ENCODE measurements at places on chromosomes 3 and 15.

- no peak for DNase-seq
Measured at GRCh38 chr3:178090899-178091298, 445.3 kb upstream of the KCNMB2 start.

- DNase-seq = no peak
Measured at GRCh38 chr15:72774696-72775383, 8.7 kb downstream of the ADPGK start.

GRCh38 chr15:44435893-44436667 lies 8.7 kb downstream of the CTDSPL2 start:
- no peak for DNase-seq

GRCh38 chr3:128805772-128806171 lies 73.6 kb upstream of the ACAD9 start:
- no peak for DNase-seq

GRCh38 chr15:29566914-29567313 lies 255.4 kb downstream of the TJP1 start:
- no peak for DNase-seq

- DNase-seq = no peak
Measured at GRCh38 chr15:74725225-74725774, at the start of gene CYP1A1. Gene CYP1A1, minus strand, starts transcription at chr15:74725528. Its CDS starts 2,431 bp downstream, at chr15:74723097.

DNA sequence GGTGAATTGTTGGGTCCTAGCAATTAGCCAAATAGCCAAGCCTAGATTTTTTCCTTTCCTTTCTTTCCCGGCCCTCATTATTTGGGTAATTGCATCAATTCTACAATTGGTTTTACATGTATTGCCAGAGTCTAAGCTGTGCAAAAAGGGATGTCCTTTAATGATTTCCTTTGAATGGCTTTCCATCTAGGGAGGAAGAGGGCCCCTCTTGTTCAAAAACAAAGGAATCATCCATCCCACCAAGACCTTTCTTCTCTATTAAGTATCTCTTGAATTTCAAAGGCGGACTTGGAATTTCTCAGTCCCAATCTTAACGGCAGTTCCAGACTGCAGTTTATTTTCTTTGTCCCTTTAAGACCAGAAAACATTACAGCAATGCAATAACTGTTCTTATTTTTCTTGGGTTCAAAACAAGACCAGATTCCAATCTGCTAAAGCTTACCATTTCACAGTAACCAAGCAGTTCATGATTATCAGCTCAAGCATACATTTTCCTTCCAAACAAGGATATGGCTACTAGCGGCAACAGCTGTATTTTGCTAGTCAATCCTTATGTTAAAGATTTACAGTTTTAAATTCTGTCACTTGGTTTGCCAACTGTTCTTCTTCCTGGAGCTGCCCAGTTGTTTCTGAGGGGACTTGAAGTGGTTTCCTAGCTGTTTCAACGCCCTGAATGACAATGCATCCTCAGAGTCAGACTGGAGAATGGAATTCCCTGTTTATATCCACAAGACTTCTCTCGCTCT lies 91.4 kb upstream of the LRIG1 start:
- no peak for DNase-seq

DNA sequence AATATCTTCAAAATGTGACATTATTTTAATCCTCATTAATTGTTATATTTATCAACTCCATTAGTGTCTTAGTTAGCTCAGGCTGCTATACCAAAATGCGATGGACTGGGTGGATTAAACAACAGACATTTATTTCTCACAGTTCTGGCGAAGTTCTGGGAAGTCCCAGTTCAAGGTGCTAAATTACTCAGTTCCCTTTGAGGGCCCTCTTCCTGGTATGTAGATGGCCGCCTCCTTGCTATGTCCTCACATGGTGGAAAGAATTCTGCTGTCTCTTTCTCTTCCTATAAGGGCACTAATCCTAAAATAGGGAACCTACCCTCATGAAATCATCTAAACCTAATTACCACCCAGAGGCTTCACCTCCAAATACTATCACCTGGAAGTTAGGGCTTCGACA lies 38.8 kb upstream of the DUT start:
- DNase-seq = no peak

GRCh38 chr3:112348943-112349342 lies 16.0 kb downstream of the CD200 start:
- no peak for DNase-seq

GRCh38 chr3:152466784-152467183 lies 198.1 kb downstream of the MBNL1 start:
- DNase-seq = peak; percentile 20

DNA sequence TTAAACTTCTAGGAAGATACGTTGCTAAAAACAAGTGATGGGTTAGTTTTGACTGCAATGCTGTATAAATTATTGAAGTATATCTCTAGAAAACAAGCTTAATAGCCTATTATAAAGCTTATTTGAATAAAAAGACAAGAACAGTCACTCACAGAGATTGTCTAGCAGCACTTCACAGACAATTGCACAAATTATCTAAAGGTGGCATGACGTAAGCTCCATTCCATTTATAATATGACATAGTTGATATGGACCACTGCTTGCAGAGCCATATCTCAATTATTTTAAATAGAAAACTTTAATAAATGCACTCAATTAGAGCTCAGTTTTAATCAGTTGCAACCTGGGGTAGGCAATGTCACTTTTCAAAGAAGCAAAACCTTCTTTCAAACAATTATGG lies 319.9 kb upstream of the GBE1 start:
- DNase-seq = no peak

DNA sequence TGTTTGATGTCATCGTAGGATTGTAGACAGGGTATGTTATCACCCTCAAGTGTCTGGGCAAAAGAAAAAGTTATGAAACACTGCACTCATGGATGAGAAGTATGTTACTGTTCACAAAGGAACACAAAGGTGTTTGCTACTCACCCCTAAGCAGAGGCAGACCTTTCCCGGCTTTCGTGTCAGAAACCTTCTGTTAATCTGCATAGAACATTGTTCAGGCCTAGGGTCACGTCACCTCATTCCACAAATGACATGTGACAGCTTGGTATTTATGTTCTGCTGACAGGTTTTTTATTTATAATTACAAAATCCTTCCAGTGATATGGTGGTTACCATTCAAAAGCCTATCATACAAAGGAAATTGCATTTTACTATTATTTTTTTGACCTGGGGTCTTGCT lies 16.5 kb downstream of the THUMPD3 start:
- DNase-seq = no peak

- DNase-seq = peak; percentile 31
Measured at GRCh38 chr3:194130807-194131589, 5.0 kb upstream of the HES1 start.

GRCh38 chr3:21621181-21621651 lies 129.8 kb downstream of the ZNF385D start:
- DNase-seq = no peak

- peak; percentile 11 for DNase-seq
Measured at GRCh38 chr15:53808058-53808706, 48.7 kb upstream of the WDR72 start.

- DNase-seq = no peak
Measured at GRCh38 chr3:193481436-193481835, 73.3 kb downstream of the ATP13A4 start.

GRCh38 chr15:60385620-60386552 lies 11.9 kb downstream of the ANXA2 start:
- DNase-seq = no peak

GRCh38 chr3:42873221-42873982 lies 2.3 kb downstream of the CYP8B1 start:
- no peak for DNase-seq

DNA sequence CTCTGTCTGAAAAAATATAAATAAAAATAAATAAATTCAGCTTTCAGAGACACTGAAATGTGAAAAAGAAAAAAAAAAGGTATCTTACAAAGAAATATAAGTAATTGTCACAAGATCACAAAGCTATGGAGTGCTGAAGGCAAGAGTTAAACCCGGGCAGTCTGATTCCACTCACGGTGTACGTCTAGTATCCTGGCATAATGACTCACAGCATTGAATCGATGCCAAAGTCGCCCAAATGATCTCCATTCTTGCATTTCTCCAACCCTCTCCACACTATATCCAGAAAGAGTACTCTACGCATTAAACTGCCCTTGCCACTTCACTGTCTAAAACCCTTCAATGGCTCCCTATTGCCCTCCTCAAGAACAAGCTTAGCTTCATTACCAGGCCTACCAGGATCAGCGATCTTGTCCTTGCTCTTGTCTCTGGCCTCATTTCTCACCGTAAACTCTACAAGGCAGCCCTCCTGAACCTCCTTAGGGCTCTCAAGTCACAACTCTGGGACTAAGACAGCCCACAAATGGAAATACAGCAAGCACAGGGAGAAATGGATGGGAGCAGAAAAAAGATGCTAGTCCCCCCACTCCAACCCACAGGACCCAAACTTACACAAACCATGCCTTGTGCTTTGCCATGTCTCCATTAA lies 7.7 kb downstream of the SUCLG2 start:
- peak; percentile 73 for DNase-seq

GRCh38 chr15:74956648-74957475 lies at the start of gene RPP25:
Gene RPP25, minus strand, starts transcription at chr15:74956772. Its CDS starts 189 bp downstream, at chr15:74956583.
- DNase-seq = peak; percentile 56

GRCh38 chr3:24837601-24838000 lies 343.0 kb upstream of the THRB start:
- no peak for DNase-seq

DNA sequence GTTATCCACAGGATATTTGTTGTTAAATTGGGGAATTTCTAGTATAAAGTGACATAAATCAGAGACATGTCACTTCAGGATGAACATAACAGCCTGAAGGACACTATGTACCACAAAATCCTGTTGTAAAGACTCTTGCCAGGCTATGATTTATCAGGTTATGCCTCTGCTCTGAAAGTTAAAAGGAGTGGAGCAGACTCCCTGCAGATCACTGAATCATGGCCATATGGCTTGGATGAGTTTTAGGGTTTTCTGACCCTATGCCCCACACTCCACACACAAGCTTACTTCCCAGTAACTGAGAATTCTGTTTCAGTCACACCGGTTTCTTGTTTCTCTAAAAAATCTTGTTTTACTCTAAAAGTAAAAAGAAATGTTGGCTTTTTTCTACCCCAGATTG lies 869.4 kb downstream of the NAALADL2 start:
- no peak for DNase-seq

GRCh38 chr3:14411166-14411526 lies 8.7 kb downstream of the SLC6A6 start:
- DNase-seq = no peak

GRCh38 chr3:10957976-10958749 lies 34.4 kb upstream of the SLC6A1 start:
- no peak for DNase-seq

GRCh38 chr15:82133251-82133650 lies 87.4 kb upstream of the MEX3B start:
- no peak for DNase-seq

DNA sequence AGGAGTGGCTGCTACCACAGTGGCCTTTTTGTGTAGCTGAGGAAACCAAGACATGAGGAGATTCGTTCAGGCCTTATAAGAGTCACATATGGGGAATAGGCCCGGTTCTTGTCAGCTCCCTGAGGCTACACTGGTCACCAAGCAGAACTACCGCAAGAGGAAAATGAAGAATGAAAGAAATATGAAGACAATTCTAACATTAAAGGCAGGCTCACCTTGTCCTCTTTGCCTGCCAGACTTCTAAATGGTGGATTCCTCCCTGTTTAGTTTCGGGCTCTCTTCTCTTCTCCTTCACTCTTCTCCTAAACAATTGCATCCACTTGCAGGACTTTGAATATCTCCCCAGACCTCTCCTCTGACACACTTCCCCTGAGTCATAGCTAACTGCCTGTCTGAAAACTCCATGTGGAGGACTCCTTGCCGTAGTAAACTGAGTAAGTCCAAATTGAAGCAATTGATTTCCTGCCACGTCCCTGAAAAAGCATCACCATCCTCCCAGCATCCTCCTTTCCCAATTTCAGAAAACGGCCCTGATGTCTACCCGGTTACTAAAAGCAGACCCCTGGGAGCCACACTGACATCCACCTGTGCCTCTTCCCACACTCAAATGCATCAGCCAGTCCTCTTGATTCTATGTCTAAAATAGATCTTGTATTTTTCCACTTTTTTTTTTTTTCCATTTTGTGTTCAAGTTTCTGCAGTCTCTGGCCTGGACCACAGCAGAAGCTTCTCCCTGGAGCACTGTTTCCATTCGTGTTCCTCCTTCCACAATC lies 30.3 kb upstream of the VEPH1 start:
- DNase-seq = peak; percentile 55

DNA sequence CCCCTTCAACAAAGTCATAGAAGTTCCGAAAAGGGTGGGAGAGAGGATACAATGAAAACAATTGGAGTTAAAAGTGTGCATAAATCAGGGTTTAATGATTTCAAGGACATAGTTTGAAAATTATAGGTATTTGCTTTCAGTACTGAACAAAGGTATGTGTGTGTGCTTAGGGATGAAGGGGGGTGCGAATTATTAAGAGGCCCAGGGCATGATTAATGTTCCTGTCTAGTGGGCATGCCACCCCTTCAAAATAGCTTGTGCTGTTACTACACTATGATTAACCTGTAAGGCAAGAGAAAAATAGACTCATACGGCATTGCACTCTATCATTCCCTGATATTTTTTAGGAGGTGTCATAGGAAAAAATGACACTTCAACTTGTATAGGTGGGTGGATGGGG lies 731.6 kb downstream of the NAALADL2 start:
- DNase-seq = no peak

DNA sequence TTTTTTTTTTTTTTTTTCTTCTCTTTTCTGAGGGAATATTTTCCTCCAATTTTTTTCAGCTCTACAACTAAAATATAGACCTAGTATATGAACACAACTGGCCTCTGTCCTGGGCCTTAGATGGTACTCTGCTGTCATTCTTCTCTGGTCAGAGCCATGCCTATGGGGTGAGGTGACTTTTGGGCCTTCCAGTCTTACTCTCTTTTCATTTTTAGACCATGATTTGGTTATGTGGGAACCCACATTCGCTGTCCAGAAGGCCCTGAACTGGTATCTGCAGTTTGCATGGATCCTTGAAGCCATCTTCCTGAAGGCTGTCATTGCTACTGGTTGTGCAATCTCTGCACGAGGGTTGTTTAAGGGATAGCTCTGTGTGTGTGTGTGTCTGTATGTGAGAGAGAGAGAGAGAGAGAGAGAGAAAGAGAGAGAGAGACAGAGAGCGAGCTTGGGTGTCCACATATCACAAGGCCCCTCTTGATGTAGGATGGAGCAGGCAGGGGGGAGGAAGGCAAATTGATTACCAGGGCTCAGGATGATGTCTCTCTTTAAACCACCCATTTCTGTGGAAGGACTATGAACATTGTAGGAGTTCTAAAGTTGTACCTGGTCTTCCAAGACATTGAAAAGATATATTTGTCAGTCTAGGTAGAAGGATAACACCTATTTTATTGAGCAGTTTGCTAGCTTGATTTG lies 6.9 kb downstream of the TGFBR2 start:
- DNase-seq = no peak
